Activated naive CD4-positive, alpha-beta T cell treated with Interleukin-2 at 50 U/mL for 16 hours (primary cell): ENCODE measurements at places on chromosomes 11 and 22.

GRCh38 chr11:125778728-125779127 is at the start of gene PATE2:
Gene PATE2, minus strand, starts transcription at chr11:125778828. Its CDS starts 55 bp downstream, at chr11:125778773.
- no peak for DNase-seq

DNA sequence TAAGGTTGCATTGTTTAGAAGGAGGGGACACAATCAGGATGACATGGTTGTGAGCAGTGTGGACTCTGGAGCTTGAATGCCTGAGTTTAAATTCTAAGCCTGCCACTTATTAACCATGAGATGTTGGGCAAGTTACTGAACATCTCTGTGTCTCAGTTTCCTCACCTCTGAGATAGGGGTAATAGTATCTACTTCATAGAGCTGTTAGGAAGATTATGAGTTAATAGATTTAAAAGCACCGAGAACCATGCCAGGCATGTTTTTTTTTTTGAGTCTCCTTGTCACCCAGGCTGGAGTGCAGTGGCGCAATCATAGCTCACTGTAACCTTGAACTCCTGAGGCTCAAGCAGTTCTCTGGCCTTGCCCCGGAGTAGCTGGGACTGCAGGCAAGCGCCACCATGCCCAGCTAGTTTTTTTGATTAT is 33.3 kb downstream of the ST14 start:
- no peak for DNase-seq

- peak; percentile 53 for DNase-seq
Observed at GRCh38 chr11:59680287-59681154, 11.7 kb upstream of the PATL1 start.

DNA sequence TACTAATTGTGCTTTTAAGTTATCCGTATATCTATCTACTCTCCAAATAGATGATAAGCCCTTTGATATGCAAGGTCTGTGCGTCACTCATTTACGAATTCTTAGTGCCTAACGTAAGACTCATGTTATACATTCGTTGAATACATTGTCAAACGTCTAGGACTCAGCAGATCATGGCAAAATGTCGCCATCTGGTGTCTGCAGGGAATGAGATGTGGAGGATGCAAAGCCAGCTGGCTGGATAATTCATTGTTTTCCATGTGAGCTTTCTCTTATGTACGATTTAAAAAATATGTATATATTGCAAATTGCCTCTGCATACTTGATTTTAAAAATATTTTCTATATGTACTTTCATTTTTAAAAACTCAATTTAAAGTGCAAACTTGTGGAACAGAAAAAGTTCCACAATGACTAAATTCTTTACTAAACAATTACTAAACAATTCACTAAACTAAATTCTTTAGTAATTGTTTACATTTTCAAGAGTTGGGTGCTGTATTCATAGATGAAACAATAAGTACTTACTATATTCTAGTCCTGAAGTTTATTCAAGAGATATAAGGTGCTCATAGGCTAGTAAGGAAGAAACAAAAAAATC is 33.8 kb downstream of the ZNF202 start:
- peak; percentile 36 for DNase-seq

GRCh38 chr22:50561401-50562358 is 1.0 kb downstream of the SYCE3 start:
- DNase-seq = no peak

- DNase-seq = no peak
Observed at GRCh38 chr22:29260031-29260560, 7.7 kb downstream of the RHBDD3 start.

- DNase-seq = no peak
Observed at GRCh38 chr22:19917389-19918138, 24.0 kb upstream of the COMT start.

GRCh38 chr11:27205250-27205649 is 157.8 kb downstream of the CCDC34 start:
- no peak for DNase-seq

GRCh38 chr22:36201630-36202319 is at the start of gene APOL4:
Gene APOL4, minus strand, starts transcription at chr22:36201809. Its CDS starts 75 bp downstream, at chr22:36201734.
- DNase-seq = no peak

- DNase-seq = no peak
Observed at GRCh38 chr22:33470456-33470855, 412.3 kb upstream of the SYN3 start.
